ENCODE measurements at places on chromosomes 5 and 9.

DNA sequence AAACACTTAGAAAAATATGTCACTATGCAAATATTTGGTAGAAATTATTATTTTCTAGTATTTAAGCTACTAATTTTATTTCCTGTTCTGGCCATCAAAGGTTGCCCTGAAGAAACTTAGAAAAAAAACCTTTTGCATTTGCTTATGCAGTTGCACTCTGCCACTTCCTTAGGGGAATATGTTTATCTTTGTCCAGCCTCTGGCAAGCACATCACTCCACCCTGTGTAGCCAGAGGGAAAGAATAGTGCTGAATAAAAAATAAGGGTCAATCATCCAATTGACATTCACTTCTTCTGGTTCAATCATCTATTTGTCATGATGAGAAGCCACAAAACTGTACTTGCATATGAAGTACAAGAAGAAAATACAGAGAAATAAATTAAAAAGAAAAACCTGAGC is 72.8 kb downstream of the CETN3 start:
- no peak for DNase-seq

DNA sequence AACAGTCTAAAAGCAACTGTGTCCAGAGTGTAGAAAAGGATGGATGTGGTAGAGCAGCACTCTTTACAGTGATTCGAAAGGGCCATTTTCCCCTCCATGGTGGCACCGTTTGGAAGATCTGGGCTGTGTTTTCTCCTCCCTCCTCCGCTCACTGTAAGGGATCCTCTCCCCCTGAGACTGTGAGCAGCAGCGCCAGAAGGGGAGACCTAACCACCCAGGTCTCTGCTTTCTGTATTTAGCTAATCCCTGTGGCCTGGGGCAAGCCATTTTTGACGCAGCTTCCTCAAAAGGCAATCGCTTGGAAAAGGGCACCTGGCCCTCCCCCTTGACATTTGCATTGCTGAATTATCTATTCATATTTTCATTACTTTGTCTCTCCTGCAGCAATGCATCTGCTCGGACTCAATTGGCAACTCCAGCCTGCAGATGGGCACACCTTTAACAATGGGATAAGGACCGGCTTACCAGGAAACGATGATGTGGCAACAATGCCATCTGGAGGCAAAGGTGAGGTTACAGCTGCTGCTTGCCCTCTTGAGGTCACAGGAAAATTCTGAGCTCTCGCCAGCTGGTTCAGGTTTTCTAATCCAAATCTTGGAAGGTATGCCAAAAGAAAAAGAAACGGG is 244.3 kb upstream of the WWC1 start:
- no peak for DNase-seq

DNA sequence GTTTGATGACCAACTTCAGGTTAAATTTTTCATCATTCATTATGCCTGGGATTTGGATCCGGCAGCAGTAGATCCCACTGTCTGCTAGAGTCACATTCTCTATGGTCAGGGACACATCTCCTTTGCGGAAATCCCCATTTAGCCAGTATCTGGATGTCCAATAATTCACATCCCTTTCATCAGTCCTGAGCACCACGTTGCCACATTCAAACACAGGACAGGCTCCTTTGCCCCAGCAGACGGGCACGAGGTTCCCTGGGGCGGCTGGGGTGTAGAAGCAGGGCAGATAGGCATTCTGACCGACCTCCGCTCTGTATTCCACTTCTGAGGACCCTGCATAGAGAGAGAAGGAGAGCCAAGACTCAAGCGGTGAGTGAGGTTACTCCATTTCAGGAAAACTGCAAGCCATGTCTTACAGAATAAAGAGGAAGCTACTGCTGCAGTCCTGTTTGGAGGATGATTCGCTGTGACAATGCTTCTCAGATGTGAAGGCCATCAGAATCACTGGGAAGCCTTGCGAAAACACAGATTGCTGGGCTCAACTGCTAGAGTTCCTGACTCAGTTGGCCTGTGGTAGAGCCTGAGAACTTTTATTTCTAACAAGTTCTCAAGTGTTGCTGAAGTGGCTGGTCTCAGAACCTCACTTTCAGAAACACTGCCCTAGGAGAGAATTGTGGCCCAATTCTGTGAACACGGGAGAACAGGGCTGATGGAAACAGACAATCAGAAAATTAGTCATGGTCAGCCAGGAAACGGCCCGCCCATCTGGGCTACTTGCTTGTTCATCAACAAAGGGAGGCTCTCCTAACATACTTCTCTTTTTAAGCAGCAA is 2.0 kb downstream of the HAVCR2 start:
- no peak for DNase-seq

DNA sequence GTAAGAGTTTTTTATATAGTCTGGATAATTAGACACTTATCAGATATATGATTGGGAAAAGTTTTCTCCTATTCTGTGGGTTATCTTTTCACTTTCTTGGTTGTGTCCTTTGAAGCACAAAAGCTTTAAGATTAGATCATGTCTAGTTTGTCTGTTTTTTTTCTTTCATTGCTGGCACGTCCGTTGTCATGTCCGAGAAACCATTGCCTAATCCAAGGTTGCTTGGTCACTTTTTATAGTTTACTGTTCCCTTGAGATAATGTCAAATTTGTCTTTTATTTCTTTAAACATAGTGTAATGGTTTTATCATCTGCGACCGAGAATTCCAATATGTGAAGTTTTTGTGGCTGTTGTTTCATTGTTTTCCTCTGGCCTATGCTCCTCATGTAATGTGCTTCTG is 28.8 kb downstream of the GARNL3 start:
- DNase-seq, result no peak

DNA sequence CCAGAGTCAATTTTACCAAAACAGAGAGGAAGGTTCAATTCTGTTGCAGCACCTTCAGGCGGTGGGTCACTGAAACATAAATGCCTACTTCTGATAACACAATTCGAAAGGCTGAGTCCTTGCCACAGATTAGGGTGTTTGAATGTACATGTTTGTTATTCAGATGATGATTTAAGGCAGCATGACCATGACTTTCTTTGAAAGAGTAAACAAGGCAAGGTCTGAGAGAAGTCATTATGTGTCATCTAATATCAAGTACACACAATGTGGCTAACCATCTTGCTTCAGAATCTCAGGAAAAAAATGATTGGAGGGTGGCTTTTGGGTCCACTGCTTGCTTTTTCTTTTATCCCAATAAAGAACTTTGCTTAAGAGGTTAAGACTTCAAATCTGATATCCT is 457.5 kb downstream of the TAF11L14 start:
- no peak for DNase-seq

DNA sequence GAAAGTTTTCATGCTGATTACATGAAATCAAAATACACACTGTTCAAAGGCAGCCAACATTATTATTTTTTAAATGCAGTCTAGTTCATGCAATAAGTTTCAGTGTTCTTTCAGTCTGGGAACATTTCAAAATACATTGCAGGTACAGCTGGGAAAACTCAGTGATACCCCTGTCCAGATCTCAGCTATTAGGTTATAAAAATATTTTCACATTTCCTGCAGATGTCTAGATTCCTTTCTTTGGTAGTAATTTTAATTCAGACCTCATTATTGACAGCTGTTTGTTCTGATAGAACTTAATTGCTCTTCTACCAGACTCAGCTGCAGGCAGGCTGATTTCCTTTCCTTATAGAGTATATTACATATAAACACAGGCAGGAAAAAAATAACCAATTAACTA is 556.8 kb upstream of the DMAC1 start:
- DNase-seq, result no peak

DNA sequence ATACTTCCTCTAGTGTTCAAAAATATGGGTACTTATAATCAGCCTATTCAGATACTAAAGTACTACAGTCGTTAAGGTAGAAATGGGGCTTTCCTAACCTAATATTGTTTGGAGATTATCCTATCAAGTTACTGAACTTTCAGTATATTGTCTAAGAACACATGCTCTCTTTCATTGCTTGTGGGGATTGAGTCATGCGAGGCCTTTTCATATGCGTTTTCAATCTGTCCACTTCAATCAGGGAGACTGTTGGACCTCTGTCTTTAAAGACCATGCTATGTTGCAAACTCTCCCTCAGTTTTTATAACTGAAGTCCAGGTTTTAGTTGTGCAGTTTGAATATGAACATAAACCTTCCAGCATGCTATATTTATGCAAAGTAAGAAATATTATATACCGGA is 15.0 kb downstream of the PRR16 start:
- no peak for DNase-seq

GRCh38 chr9:94082553-94082952 is 1.7 kb upstream of the PTPDC1 start:
- DNase-seq, result no peak

- DNase-seq, result no peak
Measured at GRCh38 chr5:83102364-83102980, 25.1 kb downstream of the XRCC4 start.
